ENCODE measurements at places on chromosomes 6 and 20.

DNA sequence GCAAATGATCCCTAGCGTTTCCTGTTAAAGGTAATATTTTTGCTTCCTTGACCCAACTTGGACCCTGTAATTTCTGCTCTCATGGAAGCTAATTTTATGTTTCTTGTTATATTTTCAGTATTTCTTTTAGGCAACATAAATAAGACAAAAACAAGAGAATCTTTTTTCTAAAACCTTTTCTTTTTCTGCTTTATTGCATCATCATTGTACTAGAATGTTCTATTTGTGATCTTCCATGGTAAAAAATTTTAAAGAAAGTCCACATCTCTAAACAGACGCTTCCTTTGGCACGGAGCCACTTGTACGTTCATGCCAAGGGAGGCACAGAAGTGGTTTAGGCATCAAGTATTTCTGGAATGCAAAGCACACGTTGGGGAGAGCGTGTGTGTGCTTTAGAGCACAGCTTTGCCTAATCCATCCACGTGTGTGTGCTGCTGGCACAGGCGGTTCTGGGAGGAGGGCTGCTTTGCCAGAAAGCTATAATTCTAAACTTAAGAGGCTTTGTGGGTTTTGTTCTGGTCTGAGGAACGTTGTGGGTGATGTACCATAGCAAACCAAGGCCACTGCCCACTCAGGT lies 98.3 kb downstream of the SASH1 start:
- DNase-seq, result no peak

DNA sequence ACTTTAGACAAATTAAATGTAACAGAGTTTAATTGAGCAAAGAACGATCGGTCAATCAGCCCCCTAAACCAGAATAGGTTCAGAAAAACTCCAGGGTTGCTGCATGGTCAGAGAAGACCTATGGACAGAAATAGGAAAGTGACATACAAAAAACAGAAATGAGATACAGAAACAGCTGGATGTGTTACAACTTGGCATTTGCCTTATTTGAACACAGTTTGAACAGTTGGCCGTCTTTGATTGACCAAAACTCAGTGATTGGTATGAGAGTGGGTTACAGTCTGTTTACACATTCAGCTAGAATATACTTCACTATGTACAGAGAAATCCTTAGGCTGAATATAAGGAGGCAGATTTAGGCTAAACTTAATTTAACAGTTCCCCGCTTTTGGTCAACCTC lies 19.9 kb downstream of the SRSF6 start:
- DNase-seq, result no peak

GRCh38 chr6:158047563-158048323 lies 66.1 kb downstream of the SYNJ2 start:
- no peak for DNase-seq

DNA sequence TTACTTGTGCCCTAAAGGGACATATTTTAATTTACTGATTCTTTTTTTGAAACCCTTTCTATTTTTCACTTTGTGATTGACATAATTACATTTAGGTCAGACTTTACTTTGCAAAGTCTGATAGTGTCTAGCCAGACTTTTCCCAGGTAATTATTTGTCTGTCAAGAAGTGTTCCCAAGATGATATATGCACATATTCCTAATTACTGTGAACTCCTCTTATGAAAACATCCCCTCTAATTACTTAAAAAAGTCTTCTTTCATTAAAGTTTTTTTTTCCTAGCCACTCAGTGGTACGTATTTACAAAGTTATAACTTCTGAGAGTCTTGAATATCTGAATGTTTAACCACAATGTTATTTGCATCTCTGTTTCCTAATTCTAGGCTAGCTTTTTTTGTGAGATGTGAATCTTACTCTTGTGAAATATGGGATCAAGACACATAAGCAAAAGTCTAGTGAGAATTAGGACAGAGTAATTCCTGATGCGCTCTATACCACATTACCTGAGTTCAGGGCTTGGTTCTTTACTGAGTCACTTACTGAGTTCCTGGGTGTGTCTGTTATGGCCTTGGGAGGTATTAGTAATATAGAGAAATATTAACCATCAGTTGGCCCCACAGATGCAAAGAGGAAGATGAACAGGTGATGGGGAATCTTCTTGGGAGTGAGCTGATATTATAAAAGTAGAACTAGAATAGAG lies 27.9 kb downstream of the FAM83B start:
- no peak for DNase-seq
